ENCODE measurements at places on chromosomes 5 and 9.

DNA sequence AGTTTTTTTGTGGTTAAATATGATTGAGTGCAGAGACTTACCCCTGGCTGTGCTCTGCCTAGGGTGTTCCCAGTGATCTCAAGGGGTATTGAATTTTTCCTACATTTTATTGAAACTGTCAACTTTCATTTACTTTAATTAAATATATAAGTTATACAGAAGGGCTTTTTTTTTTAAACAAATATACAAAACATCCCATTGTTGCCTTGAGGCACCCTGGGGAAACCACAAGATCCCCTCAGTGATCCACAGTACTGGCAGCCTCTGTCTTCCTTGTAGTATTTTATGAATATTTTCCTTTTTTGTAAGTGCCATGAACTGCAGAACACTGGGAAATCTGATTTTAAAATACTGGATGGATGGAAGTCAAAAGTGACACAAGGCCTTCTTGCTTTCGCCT lies 123.7 kb downstream of the TLE1 start:
- DNase-seq, result no peak

DNA sequence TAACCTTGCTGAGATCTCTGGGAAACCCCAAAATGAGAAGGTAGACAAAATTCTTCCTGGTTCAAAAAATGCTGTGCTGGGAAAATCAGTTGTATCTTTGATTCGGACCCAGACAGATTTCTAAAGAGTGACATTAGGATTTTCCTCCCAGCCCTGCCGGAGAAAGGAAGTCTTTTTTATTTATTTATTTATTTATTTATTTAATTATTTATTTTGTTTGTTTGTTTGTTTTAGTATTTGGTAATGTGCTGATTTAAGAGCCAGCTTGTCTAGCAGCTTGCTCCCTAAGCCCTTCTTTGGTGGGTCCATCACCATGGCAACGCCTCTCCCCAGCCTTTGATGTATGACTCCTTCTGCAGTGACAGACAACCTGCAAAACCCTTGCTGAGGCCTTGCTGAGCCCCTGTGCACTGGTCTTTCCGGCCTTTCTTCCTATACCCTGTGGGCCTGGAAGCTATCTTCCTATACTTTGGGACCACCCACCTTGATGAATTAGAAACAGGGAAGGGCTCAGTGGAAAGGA lies 60.6 kb upstream of the AFAP1L1 start:
- DNase-seq, result no peak

DNA sequence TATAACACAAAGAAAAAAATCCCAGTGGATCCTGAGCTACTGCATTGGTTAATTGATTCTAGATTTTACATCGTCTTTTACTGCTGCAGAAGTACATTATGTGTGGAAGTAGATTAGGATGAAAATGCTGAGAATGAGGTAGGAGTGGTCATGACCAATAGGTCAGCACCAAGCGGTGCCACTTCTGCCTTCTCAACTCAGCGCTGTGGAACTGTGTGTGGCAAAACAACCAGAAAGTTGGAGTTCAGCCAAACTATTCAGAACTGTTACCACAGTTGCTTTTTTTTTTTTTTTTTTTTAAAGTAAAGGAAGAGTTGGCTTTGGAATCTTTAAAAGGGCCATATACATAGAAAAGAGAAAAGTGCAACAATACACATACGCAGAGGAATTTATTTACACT lies 24.2 kb downstream of the POU5F2 start:
- DNase-seq, result no peak

GRCh38 chr5:159097784-159098602 lies 1.7 kb downstream of the EBF1 start:
- no peak for DNase-seq

- no peak for DNase-seq
Observed at GRCh38 chr9:110007477-110008270, 200.3 kb downstream of the C9orf152 start.

DNA sequence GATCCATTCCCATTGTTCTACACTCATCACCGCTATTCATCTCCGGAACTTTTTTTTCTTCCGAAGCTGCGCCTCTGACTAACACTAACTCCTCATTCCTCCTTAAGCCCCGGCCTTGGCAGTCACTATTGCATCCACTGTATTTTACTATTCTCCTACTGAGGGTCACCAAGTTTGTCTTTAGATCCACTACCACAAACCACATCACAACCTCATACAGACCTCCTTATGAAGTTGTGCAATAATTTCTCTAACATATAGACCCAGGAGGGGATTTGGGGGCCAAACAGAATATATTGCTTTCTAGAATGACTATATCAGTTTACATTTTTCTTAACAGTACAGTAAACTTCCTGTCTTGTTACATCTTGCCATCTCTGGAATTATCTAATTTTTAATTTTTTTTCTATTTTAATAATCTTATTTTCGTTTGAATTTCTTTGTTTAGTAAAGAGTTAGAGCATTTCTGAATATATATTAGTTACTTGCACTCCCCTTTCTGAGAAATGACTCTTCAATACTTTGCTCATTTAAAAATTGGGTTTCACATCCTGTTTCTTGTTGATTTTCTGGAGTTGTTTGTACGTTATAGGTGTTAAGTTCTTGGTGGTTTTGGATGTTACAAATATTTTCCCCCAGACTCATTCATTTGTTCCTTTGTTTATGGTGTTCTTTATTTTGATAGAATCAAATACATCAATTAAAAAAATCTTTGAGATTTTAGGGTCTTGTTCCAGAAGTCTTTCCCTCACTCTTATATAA lies 37.1 kb downstream of the DMRT2 start:
- no peak for DNase-seq

GRCh38 chr9:101140764-101141163 lies 112.2 kb downstream of the PLPPR1 start:
- DNase-seq, result no peak

GRCh38 chr9:110115826-110116542 lies 92.0 kb downstream of the C9orf152 start:
- DNase-seq, result no peak

- DNase-seq, result peak; percentile 65
Observed at GRCh38 chr9:94945197-94946144, 219.0 kb downstream of the AOPEP start.
